ENCODE measurements at places on chromosomes 12 and 14.
A peak's percentile ranks its signal among the peaks of the same experiment; 100 is the strongest.

DNA sequence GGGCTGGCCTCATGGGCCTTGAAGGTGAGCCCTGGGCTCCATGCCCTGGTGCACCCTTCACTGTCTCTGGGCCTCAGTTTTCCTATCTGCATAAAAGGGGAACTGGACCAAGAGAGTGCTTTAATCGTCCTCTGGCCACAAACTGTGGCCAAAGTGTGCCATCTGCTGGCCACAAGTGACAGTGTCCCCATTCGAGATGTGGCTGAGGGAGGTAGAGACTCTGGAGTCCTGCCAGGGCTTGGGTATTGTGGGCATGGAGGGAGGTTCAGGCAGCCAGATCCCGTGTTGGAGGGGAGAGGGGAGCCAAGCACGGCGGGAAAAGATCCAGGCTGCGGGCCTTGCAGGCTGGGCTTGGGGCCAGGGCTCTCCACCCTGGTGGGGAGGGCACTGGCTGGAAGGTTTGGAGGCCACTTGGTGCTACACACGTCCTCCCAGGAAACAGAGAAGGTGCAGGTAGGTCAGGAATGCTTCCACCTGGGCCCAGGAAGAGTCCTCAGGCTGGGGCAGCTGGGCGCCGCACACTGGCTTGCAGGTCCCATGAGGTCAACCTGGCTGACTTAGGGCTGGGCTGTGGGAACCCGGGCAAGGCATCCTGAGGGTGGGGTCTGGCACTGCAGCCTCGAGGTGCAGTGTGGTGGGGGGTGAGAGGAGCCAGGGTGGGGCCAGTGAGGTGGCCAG lies 7.3 kb upstream of the KIF26A start:
- no peak for DNase-seq

DNA sequence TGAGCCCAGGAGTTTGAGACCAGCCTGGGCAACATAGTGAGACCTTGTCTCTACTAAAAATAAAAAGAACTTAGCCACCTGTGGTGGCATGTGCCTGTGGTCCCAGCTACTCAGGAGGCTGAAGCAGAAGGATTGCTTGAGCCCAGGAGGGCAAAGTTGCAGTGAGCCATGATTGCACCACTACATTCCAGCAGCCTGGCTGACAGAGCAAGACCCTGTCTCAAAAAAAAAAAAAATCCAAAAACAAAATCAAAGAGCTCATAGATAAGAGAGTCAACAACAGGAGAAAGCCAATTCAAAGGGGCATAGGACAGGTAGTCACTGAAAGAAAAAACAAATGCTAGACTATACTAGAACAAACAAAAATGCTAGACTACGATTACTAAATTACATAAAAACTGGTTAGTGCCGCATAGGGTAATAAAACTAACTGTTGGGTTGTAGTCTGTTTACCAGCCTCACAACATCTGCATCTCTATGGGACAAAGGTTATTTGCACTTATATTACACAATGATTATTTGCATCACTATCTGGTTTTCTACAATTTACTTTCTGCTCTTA lies 16.6 kb upstream of the EEA1 start:
- DNase-seq = no peak

DNA sequence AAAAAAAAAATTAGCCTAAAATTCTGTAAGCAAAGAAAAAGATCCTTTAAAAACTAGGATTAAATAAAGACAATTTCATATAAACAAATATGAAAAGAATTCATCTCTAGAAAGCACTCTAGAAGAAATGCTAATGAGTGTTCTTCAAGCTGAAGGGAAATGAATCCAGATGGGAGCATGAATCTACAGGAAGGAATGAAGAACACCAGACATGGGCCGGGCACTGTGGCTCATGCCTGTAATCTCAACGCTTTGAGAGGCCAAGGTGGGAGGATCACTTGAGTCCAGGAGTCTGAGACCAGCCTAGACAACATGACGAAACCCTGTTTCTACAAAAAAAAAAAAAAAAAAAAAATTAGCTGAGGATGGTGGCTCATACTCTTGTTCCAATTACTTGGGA lies 297.2 kb downstream of the FBXL14 start:
- DNase-seq = no peak

GRCh38 chr12:62006076-62006732 lies 254.0 kb upstream of the USP15 start:
- peak; percentile 35 for DNase-seq

DNA sequence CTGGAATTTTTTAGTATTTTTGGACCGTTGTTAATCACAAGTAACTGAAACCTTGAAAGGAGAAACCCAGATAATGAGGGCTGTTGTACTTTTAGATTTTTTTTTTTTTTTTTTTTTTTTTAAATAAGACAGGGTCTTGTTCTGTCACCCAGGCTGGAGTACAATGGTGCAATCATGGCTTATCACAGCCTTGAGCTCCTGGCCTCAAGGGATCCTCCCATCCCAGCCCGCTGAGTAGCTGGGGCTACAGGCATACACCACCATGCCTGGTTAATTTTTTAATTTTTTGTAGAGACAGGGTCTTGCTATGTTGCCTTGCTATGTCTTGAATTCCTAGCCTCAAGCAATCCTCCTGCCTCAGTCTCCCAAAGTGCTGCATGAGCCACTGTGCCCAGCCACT lies 211.6 kb downstream of the SYNE2 start:
- DNase-seq = no peak

GRCh38 chr12:125075-125474 lies 58.5 kb downstream of the IQSEC3 start:
- DNase-seq = no peak

DNA sequence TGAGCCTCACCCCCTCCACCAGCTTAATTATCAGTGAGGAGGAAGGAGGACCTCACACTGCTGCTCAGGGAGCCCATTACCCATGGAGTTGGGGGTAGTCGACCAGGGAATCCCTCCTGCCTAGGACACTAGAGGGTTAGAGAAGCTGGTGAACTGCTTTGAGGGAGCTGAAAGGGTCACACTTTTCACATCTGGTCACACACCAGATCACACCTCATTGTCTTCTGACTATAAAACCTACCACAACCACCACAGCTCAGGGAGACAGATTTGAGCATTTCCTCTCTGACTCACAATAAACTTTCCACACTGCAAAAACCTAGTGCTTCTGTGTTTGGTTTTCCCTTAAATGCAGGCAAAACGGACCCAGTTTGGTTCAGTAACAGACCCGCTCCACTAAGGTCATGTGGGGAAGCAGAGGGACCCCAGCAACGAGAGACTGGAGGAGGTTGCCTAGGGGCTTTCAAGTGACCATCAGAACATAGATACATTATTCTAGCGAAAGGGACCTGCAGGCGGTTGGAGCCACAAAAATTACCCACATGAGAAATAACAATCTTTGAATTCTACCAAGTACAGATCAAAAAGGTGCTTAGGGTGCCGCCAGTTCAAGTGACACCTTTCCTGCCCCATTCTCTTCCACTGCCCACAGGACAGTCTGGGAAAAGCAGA lies 151.4 kb upstream of the AVPR1A start:
- no peak for DNase-seq

- no peak for DNase-seq
These were observed 7.8 kb downstream of the KMT5A start for GRCh38 chr12:123391546-123392343.

DNA sequence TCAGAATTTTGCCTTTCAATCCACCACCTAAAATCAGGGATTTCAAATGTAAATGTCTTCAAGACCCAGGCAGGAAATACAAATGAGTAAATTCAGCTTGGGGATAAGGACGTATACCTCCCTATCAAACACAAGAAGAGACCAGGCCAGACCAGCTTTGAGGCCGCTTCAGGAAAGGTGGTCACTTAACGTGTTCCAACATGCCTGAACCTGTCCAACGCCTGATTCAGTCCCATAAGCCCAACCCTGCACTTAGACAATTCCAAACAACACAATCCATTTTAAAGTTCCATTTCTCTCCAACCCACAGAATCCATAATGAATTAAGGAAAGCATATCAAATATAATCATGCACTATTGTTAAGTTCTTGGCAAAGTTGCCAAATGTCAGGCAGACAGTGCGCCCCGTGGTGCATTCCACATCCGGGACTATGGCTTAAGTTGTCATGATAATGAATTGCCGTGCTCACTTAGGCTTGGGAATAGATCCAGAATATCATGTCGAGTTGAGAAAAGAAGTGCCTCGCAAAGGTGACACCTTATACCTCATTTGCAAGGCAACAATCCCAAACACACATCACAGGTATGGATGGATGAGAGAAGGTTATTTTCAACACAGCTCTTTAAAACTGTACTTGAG lies 35.5 kb downstream of the CCDC60 start:
- DNase-seq = no peak

GRCh38 chr14:106166232-106166631 lies 639.8 kb downstream of the TMEM121 start:
- DNase-seq = no peak

DNA sequence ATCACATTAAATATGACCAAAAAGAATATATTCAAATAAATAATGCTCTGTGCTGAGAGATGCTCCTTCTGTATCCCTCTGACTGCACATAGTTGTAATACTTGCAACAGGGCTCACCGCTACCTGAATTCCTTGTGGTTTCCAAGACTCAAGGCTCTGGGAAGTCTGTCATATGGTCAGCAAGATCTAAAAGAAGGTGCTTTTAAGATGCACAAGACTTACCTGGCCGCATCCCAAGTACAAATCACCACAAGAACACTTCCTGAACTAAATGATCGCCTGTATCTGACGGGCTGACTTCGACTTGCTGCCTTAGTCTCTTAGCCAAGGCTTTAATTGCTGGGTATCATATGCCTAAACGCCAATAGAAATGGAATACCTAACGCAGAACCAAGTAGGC lies 67.2 kb downstream of the HECTD4 start:
- no peak for DNase-seq

DNA sequence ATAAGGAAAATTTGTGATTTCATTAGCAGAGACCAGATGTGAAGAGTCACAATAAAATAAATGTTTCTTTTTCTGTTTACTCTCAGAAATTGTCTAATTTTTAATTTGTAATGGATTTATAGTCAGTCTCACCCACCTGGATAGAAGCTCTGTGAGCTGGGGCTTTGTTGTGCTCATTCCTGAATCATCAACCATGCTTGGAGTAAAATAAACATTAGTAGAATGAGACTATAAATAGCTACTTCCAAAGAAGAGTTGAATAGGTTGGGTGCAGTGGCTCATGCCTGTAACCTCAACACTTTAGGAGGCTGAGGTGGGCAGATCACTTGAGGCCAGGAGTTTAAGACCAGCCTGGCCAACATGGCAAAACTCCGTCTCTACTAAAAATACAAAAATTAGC lies 185.3 kb upstream of the FBXO33 start:
- DNase-seq = no peak

DNA sequence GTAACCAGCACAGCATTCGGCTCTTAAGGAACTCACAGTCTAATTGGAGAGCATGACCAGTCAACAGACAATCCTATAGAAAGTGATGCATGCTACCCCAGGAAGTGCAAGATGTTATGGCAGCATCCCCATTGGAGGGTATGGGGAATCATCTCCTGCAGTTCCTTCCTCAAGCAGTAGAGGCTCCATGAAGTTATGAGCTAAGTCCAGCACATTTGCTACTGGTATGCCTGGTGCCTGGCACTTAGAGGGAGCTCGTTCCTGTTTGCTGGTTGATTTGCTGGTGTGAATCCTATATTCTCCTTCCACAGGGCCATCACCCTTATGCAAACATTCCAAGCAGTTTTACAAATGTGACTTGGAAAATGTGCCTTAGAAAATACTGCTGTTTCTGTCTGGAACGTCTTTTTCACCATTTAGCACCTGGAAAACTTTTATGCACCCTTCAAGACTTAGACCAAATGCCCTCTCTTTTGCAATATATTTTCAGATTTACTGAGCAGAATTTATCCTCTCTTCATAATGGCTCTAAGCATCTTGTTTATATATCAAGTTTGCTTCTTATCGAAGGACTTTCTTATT lies 136.1 kb upstream of the WSCD2 start:
- DNase-seq = peak; percentile 52

DNA sequence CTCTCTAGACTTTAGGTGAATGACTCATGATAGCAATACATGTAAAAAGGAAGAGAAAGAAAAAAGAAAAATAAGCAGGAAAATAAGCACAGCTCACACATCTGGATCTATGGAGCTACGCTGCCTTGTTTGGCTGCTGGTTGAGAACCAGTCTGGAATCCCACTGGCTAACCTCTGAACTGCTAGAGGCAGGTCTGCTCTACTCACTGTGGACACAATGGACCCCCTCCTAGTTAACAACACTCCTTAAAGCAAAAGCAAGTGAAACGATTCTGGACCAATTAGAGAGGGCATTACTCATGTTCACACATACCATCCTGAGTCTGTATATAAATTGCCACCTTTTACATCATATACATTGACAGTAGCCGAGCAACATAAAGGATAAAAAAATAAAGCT lies 383.2 kb upstream of the FLRT2 start:
- DNase-seq = no peak

DNA sequence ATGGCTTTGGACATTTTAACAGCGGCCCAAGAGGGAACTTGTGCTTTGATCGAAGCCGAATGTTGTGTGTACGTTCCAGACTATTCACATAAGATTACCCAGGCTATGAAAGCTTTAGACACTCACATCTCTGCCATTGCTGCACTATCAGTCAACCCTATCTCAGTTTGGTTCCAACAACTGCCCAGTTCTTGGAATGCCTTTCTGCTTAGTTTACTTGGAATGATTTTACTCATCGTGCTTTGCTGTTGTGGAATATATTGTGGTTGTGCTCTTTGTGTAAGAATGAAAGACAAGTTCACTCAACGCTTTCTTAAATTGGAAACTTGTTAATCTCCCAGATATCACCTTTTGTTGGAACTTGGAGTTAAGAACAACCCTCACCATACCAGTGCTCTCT lies 498.2 kb downstream of the GLT1D1 start:
- no peak for DNase-seq
